ENCODE measurements at places on chromosomes 16 and 17.
A peak's percentile ranks its signal among the peaks of the same experiment; 100 is the strongest.

DNA sequence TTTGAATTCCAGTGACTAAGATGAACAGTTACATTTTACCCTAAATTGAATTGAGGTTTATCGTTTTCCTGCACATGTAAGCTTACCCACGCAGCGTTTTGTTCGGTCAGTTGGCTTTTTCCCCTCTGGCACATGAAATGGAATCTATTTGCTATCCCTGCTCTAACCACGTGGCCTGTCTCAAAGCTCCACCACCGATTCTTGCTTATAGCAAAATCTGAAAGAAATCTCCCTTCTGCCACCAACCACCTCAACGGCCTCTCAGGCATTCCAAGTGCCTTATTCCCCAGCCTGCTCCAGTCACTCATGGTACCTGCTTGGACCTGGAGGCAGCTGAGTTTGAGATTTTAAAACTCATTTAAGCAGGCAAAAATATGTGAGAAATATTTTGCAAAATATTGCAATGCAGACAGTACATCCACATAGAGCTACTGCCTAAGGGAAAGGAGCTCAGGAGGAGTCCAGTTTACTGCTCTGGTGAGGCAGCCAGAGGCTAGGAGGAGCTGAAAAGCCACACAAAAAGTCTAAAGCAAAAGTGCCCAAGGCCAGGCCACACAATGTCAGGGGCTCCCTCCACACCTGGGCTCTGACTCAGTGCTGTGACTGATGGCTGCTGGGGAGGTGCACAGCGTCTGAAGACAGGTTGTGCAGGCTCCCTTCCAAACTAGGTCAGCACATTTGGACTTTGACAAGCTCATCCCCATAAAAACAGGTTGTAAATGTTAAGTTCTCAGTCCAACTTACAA, 26.4 kb downstream of the ARHGAP17 start:
- no peak for DNase-seq

DNA sequence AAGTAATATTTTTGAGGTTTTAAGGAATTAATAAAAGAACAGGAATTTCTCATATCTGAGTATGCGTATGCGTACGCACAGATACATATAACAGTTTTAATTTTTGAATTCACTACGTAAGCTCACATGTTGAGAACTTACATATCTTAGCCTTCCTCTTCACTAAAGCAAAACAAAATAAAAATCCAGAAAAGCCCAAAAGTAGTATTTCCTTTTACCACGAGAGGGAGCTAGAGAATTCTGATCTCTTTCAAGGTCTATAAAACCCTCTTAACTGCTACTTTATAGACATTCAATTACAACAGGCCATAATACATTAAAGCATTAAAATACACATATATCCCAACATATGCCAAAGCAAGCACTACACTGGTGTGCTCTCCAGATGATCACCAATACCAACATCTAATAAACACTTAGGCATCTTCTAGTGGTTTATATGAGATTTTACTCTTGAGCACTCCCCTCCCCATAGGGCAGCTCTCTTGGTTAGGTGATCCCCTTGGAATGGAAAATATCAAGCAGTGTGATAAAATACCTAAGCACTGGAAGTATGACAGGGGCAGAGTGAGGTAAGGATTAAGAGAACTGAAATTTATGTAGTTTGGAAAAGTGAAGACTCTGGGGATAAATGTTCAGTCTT, 94.0 kb downstream of the SKAP1 start:
- peak; percentile 93 for DNase-seq

DNA sequence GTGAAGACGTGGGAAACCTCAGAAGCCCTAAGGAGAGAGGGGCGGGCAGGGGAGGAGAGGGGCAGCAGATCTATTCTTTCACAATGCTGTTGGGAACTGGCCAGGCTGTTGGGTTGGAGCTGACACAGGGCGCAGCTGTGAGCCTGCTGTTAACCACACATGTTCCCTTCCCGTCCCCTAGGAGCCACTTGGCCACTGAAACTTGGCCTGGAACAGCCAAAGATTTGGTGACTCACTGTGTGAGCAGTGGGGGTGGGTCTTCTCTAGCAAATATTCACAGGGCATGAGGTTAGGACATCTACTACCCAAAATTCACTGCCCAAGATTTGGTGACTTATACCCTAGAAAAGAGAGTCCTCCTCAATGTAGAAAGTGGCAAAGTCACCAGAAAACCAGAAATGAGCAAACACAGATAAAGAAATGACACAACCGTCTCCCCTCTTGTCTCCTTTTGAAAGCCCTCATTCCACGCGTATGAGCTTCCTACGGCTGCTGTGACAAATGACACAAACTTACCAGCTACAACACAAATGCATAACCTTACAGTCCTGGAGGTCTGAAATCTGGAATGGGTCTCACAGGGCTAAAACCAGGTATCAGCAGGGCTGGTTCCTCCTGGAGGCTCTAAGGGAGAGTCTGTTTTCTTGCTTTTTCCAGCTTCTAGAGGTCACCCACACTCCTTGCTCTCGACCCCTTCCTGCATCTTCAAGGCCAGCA, 6.3 kb downstream of the TBC1D16 start:
- peak; percentile 36 for DNase-seq

GRCh38 chr16:67027046-67027445, 1.9 kb upstream of the CBFB start:
- no peak for DNase-seq

DNA sequence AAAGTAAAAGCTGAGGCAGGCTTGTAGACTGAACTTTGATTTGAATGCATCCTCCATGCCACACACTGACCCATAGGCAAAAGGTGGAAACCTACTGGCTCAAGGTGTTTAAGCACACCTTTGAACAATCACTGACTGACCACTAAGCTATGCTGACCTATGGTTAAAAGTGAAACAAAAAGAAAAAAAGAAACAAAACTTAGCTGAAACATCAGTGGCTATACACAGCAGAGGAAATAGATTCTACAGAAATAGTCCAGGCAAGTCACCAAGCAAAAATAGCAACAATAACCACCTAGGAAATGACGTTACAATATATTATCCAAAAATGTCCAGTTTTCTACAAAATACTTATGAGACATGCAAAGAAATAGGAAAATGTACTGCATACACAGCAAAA, 60.2 kb downstream of the RPGRIP1L start:
- no peak for DNase-seq

GRCh38 chr17:63703556-63704258, 3.8 kb upstream of the LIMD2 start:
- DNase-seq, result no peak

GRCh38 chr16:52861614-52862022, 191.1 kb downstream of the CHD9NB start:
- no peak for DNase-seq

- DNase-seq, result peak; percentile 37
Measured at GRCh38 chr17:82519971-82520903, 705 bp downstream of the FOXK2 start.

- DNase-seq, result no peak
Measured at GRCh38 chr16:71929048-71929447, 33.7 kb downstream of the IST1 start.

DNA sequence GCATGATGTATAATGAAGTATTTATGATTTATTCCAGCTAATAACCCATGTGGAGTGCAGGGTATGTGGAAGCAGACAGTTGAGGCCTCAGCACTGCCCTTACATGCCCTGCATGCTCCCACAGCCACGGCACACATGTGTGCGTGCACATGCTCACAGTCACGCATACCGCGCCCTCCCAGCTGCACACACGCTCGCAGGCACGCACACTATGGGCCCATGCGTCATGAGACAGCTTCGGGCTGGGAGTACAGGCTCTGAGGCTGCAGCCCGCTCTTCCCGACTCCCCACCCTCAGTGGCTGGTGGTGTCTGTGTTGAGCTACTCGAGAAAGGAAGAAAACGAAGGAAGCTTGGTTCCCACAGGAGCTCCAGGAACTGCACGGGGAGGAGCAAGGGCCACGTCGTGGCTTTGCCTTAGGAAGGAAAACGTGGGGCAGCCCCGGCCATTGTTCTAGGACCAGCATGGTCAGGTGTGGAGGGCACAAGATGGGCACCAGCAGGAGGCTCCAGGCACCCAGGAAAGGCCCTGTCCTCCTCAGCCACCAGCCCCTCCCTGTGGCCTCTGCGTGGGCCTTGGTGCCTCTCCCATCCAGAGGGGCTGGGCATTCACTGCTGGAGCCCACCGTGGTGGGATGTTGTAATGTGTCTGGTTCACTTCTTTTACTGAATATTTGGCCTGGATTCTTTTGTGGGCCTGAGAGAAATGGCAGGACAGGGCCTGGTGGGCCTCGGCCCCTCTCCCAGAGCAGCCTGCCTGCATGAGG, 27.5 kb upstream of the CDH15 start:
- DNase-seq, result no peak

All from Kasumi-1 (cell line).